ENCODE measurements at places on chromosomes 7 and 10.

- DNase-seq = no peak
Observed at GRCh38 chr7:141640239-141640840, 61.6 kb downstream of the DENND11 start.

DNA sequence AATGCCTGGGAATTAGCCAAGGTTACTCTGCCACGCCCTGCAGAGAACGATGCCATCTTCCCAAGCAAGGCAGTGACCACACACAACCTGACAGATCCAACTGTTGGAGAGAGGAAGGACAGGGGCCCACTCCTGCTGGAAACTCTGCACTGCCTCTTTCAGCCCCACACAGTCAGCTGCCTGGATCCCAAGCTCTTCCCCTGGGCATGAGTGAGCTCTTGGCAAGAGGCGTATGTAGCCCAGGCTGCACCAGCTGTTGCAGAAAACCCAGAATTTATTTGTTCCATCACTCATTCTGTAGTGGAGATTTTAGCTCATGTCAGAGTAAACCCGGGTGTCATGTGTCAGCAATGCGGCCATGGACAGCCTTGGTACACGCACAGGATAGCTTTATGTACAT, 135.1 kb upstream of the TRIM24 start:
- DNase-seq = no peak

- no peak for DNase-seq
Observed at GRCh38 chr7:111730476-111731300, 168.4 kb upstream of the IMMP2L start.

DNA sequence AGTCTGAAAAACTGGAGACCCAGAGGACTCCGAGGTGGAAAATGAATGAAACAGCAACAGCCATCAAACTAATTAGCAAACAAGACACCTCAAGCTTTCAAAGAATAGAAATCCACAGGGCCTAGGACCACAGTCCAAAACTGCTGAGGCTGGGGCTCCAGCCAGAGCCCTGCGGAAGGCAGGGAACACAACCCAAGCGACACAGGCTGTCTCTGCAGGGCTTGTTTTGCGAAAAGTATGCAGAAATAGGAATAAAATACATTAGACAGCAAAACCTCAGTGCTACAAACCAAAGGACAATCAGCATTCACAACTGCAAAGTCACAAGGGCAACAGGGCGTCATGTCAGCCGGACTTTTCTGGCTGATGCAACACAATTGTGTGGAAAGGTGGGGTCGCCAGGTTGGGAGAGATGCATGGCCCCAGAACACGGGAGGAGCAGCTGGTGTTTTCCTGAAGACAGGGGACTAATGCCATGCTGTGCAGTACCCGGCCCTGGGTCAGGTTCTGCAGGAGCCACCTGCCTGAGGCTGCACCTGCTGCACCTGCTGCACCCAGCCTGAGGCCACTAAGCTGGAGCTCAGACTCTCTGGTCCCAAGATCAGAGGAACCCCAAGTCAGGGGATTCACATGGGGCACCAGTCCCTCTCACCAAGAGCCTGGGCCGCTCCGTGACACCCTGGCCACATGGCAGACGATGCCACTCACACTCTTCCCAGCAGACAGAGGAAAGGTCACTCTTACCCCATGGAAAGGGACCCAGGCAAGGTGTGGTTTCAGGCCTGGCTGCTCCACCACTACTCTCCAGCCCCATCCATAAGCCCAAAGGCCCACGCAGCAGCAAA, 74.2 kb downstream of the MAD1L1 start:
- no peak for DNase-seq

- no peak for DNase-seq
Observed at GRCh38 chr10:3480281-3480989, 304.6 kb downstream of the KLF6 start.
